Dorsolateral prefrontal cortex (tissue), 122 donors: ENCODE measurements at places on chromosomes 11 and 22.

- DNase-seq, result no peak
These were observed 107.7 kb upstream of the CLMP start for GRCh38 chr11:123302751-123303195.

GRCh38 chr22:49929994-49930575, 11.7 kb downstream of the CRELD2 start:
- no peak for DNase-seq

DNA sequence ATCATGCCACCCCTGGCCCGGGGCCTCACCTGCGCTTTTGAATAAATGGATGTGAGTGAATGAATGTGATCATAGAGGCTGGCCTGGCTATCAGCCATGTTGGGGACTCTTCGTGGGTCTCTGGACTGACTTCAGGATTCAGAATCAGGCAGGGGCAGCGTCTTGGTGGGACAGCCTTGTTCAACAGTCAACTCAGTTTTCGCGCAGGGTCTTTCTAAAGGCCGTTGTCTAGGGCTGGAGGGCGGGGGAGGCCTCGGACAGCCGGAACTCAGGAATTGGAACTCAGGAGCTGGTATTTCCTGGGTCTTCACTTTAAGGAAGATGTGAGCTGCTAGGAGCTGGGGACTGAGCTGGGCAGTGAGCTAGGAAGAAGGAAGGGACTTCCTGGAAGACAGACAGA, 146.0 kb downstream of the CACNA1I start:
- no peak for DNase-seq

DNA sequence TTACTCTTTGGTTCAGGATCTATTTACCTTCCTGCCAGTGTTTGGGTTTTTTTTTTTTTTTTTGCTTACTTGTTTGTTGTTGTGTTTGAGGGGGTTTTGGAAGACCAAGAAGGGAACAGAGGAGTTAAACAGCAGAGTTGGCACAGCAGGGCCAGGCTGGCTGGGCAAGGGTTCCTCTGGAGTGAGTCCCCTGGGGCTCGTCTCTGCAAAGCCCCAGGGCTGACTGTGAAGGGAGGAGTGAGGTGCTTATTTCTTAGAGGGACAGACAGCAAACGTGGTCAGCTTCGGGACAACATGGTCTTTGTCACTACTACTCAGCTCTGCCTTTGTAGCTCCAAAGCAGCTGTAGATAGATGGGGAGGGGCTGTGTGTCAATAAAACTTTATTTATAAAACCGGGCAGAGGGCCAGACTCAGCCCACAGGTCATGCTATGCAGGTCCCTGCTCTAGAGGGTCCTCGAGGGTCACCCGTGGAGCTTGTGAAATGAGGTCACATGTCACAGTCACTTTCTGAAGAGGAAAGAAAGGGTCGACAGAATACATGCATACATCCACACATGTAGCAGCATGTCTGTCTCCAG, 1404.7 kb downstream of the BRD1 start:
- no peak for DNase-seq

GRCh38 chr22:19215360-19215759, 36.8 kb upstream of the SLC25A1 start:
- no peak for DNase-seq
